GM12865 (cell line): ENCODE measurements at places on chromosomes 16 and 17.

DNA sequence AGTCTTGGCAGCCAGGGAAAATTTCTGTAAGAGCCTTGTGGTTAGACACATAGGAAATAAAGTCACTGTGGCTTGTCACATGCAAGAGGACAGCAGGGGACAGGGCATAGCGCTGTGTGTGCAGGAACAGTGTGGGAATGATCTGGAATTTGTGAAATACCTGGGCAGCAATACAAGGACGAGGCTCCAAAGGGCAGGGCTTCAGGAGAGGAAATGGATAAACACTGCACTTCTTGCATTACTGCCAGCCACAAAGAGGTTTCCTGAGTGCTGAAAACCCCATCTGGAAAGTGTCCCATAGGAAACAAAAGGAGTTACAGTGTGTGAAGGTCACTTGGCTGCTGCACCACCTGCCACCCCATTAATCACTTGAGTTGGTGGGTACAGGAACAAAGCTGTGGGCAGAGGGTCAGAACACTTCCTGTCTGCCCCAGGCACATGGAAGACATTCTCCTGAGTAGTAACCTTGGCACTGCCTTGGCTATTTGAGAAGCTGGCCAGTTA, 12.1 kb upstream of the HP start:
- DNase-seq: no peak

- peak; percentile 23 for DNase-seq
Observed at GRCh38 chr16:35599429-35600160, 2140.2 kb downstream of the TP53TG3F start.

GRCh38 chr16:86465434-86465833, 44.9 kb upstream of the FOXF1 start:
- DNase-seq: no peak

DNA sequence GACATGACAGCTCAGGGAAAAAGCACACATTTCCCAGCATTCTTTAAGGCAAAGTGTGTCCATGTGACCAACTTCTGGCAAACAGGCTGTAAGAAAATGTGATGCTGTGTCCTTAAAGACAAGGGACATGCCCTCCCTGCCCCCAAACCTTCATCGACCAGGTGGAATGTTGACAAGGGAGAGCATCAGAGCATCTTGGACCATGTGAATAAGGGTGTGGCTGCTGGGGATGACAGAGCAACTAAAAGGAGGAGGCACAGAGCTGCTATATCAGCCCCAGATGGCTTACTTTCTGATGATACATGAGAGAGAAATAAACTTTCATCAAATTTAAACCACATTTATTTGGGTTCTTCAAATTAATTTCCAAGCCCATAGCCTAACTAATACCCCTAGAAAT, 2.2 kb upstream of the ZNF23 start:
- no peak for DNase-seq

- no peak for DNase-seq
Observed at GRCh38 chr16:63981639-63982038, 1140.2 kb downstream of the CDH11 start.

GRCh38 chr16:85762970-85763369, 12.1 kb upstream of the C16orf74 start:
- DNase-seq: no peak

- DNase-seq: no peak
Observed at GRCh38 chr16:73304008-73304774, 256.3 kb upstream of the ZFHX3 start.

GRCh38 chr16:11788914-11789313, 8.1 kb downstream of the ZC3H7A start:
- no peak for DNase-seq

DNA sequence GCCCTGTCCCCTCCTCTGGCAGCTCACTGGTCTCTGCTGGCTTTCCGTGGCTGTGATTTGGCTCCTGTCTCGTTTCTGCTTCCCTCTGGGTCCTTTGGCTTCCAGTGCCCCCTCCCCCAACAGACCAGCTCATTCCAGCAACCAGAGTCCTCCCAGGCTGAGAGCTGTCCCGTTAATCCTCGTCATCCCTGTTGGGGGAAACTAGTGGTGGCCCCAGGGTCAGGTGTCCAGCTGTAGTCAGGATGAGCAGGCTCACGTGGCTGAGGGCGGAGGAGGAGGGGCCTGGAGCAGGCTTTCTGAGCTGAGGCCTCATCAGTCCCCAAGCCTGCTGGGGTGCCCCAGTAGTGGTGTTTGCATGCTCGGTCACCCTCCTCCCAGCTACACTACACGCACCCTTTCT, 10.7 kb upstream of the CBX4 start:
- DNase-seq: no peak

DNA sequence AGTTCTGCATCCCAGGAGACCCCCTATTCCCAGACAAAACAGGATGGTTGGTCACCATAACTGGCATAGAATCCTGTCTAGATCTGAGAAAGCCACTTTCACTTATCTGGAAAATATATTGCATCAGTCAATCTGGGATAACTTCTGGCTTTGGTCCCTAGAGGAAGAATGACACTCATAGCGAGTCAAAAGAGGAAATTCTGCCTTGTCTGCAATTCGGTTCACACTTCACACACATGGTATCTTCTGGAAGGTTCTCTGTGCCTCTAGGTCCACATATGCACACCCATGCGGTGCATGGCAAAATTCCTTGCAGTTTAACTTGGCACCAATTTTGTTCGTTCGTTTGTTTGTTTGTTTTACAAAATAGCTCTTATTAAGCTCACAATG, 49.2 kb upstream of the WSCD1 start:
- DNase-seq: no peak

DNA sequence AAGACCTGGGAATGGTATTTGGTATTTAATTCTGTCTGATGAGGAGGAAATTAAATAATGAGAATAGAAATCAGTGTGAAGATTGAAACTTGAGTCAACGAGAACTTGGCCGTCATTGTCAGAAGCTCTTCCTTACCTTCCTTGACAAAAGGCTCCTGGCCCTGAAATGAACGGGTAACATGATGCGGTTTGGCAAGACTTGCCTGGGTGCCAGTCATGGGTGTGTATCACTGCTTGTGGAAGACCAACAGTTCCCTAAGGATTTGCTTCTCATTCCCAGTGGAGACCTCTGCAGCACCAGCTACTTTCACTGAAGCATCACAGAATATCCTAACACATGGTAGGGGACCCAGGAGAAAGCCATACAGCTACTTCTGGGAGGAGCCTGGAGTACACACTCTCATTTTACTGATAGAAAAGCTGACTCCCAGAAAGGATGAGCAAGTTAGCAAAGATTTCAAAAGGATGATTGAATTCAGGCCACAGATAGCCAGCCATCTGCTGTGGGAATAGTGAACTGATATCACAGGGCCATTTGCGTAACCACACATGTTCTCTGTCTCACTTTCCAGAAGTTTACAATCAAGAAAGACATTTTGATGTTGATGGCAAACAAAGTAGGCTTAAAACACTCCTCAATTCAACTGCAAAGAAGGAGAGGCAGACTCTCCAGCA, 258.1 kb upstream of the SALL1 start:
- DNase-seq: no peak

GRCh38 chr17:36856903-36857381, 80.3 kb upstream of the LHX1 start:
- DNase-seq: no peak

DNA sequence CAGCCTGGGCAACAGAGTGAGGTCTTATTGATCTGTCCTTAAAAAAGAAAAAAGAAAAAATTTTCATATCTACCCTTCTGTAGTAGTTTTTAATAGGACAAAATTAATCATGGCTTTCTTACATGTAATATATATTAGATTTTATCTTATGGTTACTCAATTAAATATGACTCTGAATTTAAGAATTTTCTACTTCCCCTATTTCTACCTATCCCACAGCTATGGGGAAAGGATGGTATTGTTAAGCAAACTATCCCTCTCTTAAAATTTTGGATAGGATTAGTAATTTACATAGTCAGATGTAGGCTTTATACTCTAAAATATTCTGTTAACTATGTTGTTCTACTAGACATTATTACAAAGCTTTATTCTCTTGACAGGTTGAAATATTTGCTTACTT, 62.5 kb downstream of the NQO1 start:
- no peak for DNase-seq

DNA sequence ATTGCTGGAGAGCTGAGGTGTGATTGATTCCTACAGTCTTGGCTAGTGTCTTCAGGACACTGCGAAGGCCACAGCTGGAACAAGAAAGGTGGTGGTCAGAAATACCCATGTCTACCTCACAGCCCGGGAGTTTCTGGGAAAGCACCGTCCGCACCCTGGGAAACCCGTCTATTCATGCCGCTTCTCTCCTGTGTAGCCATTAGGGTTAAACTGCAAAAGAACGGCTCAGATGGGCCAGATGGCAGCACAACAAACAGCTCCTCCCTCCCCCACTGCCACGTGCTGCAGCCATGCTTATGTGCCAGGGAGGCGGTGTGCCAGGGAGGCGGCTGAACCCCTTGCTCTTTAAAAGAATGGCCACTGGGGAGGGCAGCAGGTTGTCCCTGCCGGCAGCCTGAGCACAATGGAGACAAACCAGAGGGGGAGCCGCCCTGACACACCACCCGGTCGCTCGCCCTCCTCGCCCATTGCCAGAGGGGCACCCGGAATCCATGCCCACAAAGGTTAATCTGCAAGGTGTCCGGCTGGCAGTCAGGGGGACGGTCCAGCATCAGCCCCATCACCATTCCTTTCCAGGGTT, 65.2 kb downstream of the CYTH1 start:
- DNase-seq: peak; percentile 82

DNA sequence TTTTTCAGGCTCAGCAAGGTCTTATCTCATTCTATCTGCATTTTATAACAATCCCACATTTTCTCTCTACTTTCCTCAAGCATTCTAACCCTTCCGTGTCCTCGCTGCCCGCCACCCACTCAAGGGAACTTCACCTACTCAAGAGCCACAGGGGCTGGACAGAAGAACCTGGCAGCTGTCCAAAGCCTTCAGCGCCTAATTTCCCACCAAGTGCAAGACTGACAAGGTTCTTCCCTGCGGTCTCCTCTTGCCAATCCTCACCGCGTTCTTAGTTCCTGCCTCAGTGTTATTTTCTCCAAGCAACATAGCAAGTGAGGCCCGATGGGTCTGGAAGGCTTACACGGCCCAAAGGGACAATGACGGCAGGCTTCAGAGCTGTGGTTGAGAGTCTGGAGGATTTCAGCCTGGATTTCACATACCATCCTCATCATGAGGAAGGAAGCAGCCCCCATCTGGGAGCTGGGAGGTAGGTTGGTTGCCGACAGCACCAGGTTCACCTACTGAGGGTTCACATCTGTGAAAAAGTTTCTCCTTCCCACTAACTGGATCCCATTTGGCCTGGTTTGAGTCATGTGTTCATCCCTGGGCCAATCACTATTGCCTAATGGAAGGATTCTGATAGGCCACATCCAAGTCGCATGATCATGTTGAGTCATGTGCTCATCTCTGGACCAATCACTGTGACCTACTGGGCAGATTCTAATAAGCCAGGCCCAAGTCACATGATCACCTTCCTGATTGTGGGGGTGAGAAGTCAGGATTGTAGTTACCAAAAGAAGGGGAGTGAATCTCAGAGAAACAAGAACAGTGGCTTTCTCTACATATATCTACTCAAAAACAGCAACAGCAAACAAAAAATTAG, 108.2 kb downstream of the N4BP1 start:
- no peak for DNase-seq

DNA sequence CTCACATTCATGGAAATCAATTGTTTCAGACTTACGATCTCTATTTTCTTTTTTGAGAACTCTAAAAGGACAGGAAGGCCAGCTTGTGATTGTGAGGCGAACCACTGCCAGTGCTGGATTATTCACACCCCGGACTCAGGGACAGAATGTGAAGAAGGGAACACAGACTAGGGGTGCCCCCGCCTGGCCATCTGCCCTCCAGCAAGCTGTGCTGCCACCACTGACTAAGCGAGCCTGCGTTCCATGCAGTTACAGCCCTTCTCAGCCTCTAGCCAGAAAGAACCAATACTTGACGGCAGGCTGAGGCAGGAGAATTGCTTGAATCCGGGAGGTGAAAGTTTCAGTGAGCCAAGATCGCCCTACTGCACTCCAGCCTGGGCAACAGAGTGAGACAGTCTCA, 2.8 kb downstream of the HAGH start:
- DNase-seq: peak; percentile 83
